ENCODE measurements at places on chromosomes 3 and 15.

DNA sequence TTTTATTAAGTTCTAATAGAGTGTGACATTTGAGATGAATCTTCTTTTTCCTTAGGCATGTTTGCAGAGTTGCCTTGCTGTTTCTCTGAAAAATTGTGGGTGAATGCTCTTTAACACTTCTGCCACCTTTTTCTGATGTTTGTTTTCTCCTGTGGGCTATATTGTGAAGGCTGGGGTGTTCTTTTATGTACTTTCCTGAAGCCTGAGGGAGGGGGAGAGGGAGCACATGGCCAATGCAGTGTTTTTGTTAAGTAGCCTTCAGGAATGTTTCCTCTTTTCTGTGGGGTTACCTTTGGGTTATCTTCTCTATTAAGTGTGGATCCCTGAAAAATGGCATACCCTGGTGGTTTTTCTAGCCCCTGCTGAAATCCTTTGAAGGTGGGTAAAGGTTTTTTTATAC is 50.2 kb downstream of the CMC1 start:
- DNase-seq = no peak

DNA sequence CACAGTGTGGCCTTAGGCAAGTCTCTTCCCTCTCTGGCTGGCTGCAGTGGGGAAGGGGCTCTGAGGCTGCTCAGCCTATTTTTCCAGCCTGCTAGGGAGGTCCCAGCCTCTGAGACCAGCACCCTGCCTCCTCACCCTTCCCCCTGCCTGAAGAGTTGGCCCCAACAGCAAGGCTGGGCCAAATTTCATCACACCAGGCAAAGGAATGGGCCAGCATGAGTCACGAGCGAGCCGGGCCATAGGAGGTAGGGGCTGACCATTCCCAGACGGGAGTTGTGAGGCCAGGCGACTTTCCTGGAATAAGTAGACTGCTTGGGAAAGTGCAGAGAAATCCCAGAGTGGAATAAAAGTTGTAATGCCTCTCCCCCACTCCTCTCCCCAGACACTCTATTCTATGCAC is 5.7 kb upstream of the FBLN2 start:
- no peak for DNase-seq

GRCh38 chr3:196179380-196180308 is 31.6 kb downstream of the ZDHHC19 start:
- DNase-seq = peak; percentile 97

DNA sequence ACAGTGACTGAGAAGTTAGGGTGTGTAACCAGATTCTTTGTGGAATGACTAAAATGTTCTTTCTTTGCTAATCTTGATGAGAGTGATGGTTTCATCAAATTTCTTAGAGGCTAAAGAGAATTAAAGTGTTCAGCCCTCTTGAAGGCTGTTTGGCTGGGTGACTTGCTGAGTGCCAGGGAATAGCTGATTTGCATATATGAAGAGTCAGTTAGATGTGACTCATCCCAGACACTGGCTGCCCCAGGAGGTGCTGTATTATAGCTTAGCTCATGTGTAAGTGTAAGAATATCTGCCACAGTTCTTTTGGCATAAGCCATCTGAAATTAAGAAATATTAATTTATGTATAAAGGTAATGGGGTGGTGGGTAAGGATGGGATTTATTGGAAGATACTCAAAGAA is 535.1 kb downstream of the NLGN1 start:
- DNase-seq = no peak

DNA sequence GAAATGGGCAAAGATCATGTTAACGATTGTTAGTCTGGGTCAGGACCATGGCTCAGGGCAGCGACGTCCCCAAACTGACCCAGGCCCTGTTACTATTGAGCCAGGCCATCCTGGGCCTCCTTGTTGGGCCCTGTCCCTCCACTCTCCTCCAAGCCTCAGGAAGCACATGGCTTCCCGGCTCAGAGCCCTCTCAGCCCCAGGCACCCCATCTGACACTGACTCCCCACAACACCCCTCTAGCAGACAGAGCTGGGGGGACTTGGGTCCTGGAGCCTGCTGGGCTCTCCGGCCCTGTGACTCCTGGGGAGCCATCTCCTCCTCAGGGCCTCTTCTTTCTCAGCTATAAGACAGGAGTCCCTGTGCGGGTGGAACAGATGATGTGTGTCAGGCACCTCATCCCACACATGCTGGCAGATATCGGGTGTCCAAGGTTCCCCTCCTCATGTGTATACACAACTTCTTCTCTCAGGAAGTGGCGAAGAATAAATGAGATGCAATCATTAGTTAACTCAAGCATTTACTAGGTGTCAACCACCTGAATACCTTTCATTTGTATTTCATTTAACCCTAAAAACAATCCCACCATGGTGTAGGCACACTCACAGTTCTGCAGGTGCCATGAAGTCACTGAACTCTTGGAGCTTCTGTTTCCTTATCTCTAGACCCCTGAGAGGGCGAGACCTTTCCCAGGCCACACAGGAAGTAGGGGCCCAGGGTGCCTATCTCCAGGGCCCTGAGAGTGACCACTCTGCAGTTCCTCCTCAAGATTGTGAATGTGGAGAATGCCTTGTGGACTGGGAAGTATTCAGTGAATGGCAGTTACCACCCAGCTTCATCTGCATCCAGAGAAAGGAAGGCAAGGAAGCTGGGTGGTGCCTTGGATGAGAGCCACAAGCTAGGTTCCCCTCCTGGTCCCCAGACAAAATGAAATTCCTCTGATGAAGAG is 282.5 kb upstream of the TLE3 start:
- no peak for DNase-seq

DNA sequence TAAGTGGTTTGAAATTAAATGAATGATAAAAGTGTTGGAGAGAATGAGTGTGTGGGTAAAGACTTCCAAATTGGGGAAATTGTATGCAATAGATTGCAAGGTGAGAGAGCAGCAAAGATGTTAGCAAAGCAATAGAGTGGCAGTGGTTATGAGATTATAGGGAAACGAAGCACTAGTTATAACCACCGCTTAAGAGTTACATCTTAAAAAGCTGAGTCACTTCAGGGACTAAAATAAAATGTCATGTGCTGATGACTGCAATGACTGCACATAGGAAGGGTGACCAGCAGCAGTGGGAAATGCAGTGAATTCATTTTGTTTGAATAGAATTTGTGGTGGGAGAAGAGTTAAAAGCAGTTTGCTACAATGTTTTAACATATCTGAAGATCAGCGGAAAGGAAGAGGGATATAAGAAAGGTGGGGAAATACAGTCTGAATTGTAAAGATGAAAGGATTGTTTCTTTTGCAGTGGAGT is 127.3 kb downstream of the RAP2B start:
- DNase-seq = no peak

DNA sequence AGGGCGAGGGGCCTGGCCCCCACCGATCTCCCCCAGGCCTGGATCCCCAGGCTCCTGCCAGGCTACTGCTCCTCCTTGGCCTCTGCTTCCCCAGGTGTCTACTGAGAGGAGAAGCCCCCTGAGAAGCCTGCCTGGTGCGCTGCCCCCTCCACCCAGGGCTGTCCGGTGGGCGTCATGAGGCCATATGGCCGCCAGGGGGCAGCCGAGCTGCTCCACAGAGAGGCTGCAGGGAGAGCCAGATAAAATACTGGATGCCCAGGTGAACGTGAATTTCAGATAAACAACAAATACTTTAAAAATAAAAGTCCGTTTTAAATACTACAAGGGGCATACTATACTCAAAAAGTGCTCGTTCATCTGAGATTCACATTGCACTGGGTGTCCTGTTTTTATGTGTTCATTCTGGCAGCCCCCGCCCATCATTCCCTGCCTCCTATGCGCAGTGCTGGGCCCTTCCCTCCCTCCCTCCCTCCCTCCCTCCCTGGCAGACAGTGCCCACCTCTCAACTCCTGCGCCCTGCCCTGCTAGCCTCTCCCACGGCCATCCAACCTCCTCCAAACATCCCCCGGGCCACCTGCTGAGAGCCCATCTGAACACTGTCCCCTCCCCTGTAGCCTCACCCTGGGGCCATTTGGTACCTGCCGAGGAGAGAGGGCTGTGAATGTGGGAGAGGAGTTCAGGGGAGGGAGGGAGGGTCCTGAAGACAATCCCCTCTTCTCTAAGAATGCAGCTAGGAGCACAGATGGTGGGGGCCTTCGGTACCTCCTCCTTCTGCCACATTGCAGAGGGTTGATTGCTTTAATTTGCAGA is 29.6 kb downstream of the PSTPIP1 start:
- DNase-seq = peak; percentile 75

- DNase-seq = peak; percentile 98
Observed at GRCh38 chr3:71226565-71227269, 356.8 kb downstream of the FOXP1 start.

DNA sequence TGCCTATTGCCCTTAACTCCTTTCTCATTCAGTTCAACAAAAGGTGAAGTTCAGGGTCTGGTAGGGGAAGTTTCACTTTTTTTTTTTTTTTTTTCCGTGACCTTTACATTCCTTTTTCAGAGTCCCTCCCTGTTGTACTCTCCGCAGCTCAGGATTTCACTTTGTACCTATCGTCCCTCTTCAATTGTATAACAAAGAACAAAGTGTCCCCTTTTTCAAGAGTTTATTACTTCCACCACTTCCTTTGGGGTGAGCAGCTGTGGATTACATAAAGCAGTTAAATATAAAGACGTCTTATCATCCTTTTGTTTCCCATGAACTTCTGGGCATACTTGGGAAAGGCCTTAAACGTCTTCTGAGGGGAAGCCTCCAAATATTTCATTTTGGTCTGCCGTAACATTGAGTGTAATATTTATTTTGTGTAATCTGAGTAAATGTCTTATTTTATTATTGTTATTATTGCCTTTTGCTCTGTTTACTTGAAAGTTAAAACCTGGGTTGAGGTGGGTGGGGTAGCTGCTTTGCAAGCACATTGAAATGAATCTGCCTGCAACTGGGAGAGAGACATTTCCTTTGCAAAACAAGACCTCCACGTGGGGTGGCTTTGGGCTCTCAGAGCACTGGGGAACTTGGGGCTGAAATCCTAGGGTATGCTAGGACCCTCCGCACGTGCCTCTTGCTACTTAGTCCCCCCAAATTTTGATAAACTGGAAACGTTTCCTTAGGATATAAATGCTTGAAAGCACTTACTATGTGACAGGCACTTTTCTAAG is 169.4 kb downstream of the MCTP2 start:
- DNase-seq = no peak

DNA sequence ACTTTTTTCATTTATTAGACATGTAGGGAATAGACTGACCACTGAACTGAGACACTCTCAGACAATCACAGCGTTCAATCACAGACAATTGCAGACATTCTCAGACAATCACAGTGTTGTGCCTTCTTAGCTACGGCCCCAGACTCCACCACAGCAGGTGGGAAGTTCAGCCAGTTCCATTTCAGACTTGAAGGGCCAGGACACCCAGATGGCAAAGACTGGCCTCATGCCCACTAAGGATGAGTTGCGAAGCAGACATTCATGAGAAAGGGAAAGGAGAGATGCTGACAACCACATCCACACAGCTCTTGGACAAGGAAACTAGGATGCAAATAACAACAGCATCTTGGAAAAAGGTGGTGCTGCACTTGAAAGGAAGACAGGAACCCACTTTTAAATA is 21.9 kb upstream of the ALDH1L1 start:
- no peak for DNase-seq

GRCh38 chr3:77412584-77412983 is 372.7 kb downstream of the ROBO2 start:
- DNase-seq = no peak

DNA sequence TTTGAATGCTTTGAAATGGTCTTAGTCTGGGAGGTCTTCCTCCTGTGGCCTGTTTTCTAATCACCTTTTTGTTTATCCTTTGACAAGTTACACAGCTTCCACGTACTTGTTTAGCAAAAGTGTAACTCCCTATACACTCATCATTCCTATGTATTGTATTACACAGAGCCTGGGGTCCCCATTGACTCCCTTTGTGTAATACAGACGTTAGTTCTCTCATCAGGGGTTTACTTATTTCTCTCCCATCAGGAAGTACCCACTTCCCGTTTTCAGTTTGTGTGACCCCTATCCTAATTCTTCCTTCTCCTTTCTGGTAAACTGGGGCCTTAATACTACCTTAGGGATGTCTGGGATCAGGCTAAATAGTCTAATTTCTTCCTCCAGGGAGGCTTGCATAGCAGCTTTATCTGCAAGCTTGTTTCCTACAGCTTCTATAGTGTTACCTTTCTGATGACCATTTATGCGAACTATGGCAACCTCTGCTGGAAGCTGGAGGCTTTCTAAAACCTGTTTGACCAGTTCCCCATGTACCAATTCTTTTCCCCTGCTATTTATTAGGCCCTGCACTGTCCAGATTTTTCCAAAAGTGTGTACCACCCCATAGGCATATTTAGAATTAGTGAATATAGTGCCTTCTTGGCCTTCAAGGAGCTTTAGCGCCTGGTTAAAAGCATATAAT is 22.4 kb downstream of the ARL8B start:
- no peak for DNase-seq

DNA sequence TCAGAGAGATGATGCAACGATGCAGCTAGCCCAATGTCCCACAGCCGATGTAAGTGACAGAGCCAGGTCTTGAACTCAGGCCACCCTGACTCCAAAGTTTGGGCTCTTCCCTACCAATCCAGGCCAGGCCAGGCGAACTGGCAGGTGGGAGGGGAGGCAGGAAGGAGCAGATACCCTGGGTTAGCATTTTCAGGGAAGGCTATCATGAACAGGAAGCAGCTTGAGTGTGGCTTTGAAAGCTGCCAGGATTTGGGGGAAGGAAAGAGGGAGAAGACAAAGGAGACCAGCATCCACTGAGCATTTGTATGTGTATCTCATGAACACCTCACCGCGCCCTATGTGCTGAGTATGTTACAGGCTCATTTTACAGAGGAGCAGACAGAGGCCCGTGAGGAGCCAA is 38.8 kb downstream of the LMCD1 start:
- DNase-seq = no peak

DNA sequence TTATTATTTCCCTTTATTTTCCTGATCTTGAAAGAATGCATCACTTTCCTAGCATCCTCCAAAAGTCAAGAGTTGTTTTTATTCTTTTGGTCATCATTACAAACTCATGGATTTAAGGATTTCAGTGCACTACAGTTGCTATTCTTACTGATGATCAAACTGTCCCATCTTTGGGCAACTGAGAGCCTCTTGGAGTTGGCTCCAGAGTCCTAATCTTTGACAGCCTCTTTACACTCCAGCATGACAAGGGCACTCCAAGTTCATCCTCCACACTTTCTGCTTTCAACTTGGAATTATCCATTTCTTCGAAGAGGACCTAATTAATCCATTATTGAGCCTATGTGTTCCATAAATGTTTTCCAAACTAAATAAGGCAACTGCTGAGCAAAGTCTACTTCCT is 5.7 kb downstream of the UACA start:
- no peak for DNase-seq

- DNase-seq = no peak
Observed at GRCh38 chr3:2158828-2159227, 60.2 kb downstream of the CNTN4 start.

DNA sequence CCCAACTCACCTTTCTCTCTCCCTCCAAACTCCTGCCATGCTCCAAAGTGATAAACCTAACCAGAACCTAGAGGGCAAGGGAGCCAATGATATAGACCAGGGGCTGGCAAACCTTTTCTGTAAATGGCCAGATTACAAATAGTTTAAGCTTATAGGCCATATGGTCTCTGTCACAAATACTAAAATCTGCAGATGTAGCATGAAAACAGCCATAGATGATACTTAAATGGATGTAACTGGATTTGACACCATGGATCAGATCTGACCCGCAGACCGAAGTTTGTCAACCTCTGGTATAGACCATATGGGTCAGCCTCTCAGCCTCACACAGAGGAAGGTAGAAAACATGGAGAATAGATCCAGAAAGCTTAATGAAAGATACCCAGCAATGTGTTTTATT is 165.2 kb upstream of the STT3B start:
- DNase-seq = no peak

Data from activated CD4-positive, alpha-beta T cell treated with anti-CD3 and anti-CD28 coated beads, Interleukin-10, Interleukin-2, amounts not matched to agents 100 ng/mL and 50 ng/mL, durations not matched to agents 16 hours and 8 hours (primary cell).